GM03348 (cell line): ENCODE measurements at places on chromosomes 4 and X.

DNA sequence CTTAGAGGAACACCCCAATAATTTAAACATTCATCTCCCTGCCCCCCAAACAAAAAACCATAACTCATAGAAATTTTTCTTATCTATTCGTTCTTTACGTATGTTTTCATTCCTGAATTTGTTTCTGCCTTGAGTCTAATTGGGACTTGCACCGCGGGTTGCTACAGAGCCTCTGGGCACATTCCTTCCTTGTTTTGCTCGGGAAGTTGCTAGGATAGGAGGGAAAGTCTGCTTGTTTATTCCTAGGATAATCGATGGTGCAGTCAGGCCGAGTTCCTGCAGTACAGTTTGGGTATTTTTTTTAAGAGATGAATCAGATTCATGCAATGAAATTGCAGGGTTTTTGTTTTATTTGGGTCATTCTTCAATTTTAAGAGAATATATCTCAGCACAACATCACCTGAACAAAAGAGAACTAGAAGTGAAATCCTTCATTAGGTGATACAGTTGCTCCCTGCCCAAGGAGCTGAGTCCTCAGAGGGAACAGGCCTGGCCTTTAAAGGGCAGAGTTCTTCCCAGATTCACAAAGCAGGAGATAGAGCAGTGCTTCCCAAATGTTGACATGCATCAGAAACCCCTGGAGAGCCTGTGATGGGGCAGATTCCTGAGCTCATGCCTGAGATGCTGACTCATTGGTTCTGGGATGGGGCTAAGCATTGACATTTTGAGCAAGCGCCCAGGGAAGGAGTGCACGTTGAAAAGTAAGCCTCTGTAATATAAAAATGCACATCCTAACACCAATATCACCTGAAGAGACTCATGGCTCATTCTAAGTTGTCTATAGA, 114.9 kb upstream of the FAM9B start:
- peak; percentile 55 for DNase-seq

- DNase-seq: no peak
Measured at GRCh38 chrX:101564651-101565050, 14.3 kb downstream of the ARMCX1 start.

- DNase-seq: peak; percentile 62
Measured at GRCh38 chrX:16484338-16484737, 165.6 kb upstream of the S100G start.

DNA sequence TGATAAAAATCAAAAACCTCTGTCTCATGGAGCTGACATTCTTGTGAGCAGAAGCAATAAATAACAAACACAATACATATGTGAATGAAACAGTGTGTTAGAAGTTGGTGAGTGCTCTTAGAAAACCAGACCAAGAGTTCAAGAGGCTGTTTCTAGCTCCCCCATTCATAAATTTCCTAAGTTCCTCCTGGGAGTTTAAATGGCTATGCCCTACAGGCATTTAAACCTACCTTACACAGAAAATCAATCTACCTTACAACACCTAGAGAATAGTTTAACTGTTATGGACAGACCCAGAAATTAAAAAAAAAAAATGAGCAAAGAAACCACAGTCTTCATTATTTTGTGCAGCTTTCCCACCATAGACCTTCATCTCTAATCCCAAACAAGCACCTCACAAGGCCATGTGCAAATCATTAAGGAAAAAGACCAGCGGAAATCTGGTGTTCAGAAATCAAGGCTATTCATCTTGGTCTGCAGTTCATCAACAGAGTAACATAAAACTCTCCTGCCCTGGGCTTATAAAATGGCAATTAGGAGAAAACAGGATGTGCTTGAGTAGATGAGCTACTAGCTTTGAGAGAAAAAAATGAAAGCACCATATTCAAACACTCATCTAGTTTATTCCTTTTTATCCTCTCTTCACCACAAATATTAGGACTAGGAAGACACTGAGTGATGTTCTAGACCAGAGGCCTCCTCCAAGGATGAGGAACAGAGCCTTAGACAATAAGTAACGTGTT, 147.2 kb downstream of the SHROOM3 start:
- DNase-seq: no peak

DNA sequence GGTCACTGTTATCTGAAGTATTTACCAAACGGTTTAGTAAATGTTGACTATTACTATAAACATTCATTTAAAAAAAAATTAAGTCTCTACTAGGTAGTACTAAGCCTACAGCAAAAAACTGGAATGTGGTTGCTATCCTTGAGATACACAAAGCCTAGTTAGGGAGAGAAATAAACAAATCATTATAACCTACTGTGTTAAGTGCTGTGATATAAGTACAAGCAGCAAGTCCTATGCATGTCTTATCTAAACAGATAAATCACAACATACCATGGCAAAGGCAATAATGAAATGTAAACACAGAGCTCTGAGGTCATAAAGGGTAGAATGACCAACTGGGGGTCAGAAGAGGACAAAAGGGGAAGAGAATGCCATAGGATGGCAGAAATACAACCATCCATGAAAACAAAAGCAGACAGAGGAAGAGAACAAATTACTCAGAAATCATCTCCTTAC, 92.2 kb downstream of the RNF150 start:
- DNase-seq: no peak

- DNase-seq: peak; percentile 48
Measured at GRCh38 chr4:84792366-84793301, 173.9 kb downstream of the WDFY3 start.

- DNase-seq: no peak
Measured at GRCh38 chr4:52861171-52861823, 820 bp upstream of the RASL11B start.

GRCh38 chr4:176902710-176903323, 110.1 kb upstream of the VEGFC start:
- peak; percentile 69 for DNase-seq
